ENCODE measurements at places on chromosomes 6 and 20. TPM values are rescaled to one million over a fixed set of nuclear protein-coding genes. Genes with fewer than 3 reads are reported as not detected.
A peak's percentile ranks its signal among the peaks of the same experiment; 100 is the strongest.

- H3K4me1 ChIP-seq: peaks cover 20% of the 10 kb centered on the region
- H3K36me3 ChIP-seq: no peaks in the 10 kb centered on the region
- H3K27me3 ChIP-seq: no peaks in the 10 kb centered on the region
- no peak overlapping the region for H3K27ac ChIP-seq
Observed at GRCh38 chr20:51529081-51529681, 13.3 kb downstream of the NFATC2 start.

DNA sequence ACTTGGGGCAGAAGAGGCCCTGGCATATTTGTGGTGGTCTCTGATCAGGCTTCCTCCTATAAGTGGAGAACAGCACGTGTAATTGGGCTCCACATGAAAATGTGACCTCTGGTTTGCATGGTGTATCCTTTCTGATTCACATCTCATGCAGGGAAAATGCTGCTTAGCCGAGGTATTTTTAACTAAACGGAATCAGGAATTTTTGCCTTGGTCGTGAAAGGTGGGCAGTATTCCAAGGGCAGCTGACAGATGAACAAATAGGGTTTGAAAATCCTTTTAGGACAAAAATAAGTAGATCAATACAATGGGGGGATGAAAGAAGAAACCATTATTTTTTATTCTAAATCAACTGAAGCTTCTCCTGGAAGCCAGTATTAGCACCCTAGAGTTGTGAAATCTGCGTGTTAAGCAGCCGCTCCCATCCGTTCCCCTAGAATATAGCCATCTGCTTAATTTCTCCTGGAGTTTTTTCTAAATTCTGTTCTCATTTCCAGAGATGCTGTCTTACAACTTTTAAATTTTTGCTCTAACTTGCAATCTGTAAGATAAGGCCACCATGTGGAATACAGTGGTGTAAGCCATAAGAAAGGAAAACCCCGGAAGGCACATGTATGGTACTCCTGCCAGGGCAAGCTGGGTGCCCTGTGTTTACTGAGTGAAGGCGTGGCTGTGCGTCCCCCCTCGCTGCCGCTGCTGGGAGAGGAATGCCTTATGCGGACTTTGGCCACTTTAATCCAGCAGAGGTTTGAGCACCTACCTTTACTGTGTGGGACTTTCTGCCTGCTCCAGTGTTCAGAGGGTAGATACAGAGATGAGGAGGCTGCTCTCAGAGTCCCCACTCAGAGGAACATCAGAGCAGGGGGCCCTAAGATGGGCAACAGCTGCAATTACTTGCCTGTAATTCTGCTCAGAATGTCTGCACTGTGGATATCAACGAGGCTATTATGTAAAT lies 52.4 kb downstream of the SYNJ2 start:
- no peak overlapping the region for H3K4me3 ChIP-seq
- peaks cover 11% of the 10 kb centered on the region for H3K36me3 ChIP-seq
- H3K27ac ChIP-seq: peak overlapping the region; percentile 96
- H3K4me1 ChIP-seq: peaks cover 27% of the 10 kb centered on the region

- no peaks in the 10 kb centered on the region for H3K36me3 ChIP-seq
- no peaks in the 10 kb centered on the region for H3K27me3 ChIP-seq
- H3K4me1 ChIP-seq: peaks cover 51% of the 10 kb centered on the region
- H3K27ac ChIP-seq: peak overlapping the region; percentile 93
Observed at GRCh38 chr6:125102411-125102810, 51.2 kb upstream of the TPD52L1 start.

- no peak overlapping the region for H3K27ac ChIP-seq
- H3K4me3 ChIP-seq: no peak overlapping the region
- H3K27me3 ChIP-seq: peaks cover 10% of the 10 kb centered on the region
- H3K4me1 ChIP-seq: no peaks in the 10 kb centered on the region
- no peak for DNase-seq
- no peaks in the 10 kb centered on the region for H3K36me3 ChIP-seq
Observed at GRCh38 chr6:88975369-88975768, 12.0 kb upstream of the RNGTT start.

The SNAI1 gene
- total RNA-seq: 7.6 TPM

The ELOVL2 gene
- total RNA-seq: 0.32 TPM

The TMEM170B gene
- 0.54 TPM for total RNA-seq

The MRAP2 gene
- 1.3 TPM for total RNA-seq

Data from GM23248 (cell line).